Stimulated activated naive CD4-positive, alpha-beta T cell (primary cell): ENCODE measurements at places on chromosomes 6 and 20.

- DNase-seq, result no peak
Observed at GRCh38 chr6:163735076-163735475, 320.6 kb downstream of the QKI start.

- no peak for DNase-seq
Observed at GRCh38 chr6:138979813-138980668, 8.0 kb downstream of the REPS1 start.

DNA sequence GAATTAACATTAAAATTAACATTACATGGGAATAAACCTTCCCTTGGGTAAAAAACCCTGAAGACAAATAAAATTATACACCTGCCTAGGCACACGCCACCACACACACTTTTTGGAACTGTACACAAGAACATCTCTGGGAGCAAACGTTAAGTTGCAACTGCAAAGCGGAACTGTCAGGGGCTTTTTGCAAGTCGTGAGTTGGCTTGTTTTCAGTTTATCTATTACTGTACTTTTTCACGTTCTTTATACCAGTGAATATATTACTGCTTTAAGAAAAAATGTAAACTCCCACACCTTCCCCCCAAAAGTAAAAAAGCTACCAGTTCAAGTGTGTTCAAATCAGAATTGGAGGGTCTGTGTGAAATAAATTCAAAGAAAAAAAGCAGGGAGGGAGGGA lies 65.5 kb upstream of the NFATC2 start:
- DNase-seq, result no peak

DNA sequence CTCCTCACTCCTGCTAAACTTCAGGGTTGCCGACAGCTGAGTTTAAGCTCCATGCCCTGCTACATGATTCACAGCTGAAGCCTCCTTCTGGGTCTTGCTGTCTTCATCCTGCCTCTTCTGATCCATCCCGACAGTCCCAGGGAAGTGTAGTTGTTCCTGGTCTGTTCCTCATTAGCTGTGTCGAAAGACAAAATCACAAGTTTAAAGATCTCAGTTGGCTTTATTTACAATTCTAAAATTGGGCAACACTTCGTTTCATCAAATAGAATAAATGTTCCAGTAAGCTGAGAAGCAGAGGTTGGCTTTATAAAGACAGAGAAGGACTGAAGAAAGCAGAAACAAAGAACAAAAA lies 4.1 kb upstream of the SLC2A10 start:
- no peak for DNase-seq

GRCh38 chr6:64539917-64540316 lies 904.3 kb downstream of the PHF3 start:
- no peak for DNase-seq

- DNase-seq, result peak; percentile 62
Observed at GRCh38 chr6:105994591-105995390, 91.3 kb upstream of the PRDM1 start.

- DNase-seq, result no peak
Observed at GRCh38 chr6:81940451-81940985, 188.0 kb upstream of the TENT5A start.

- DNase-seq, result no peak
Observed at GRCh38 chr6:146928503-146928902, 275.7 kb upstream of the STXBP5 start.

GRCh38 chr6:89679215-89680120 lies 40.9 kb upstream of the LYRM2 start:
- DNase-seq, result no peak

DNA sequence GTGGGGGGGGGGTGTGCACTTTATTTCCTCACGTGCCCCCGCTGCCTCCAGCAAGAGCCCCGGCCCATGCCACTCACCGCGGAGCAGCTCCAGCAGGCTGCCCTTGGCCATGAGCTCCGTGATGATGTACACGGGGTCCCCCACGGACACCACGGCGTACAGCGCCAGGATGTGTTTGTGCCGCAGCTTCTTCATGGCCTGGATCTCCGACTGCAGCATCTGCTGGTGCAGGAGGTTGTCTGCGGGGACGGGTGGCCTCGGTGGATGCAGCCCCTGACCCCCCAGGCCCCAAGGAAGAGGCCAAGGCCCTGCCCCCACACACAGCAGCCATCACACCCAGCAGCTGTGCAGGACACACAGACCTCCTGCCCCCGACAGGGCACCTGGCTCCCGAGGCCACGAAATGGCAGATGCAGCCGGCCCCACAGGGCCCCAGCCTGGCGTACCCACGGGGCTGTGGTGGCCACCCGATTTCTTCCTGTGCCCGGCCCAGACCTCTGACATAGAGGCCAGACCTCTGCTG lies 4.7 kb downstream of the PTK6 start:
- no peak for DNase-seq

- DNase-seq, result no peak
Observed at GRCh38 chr6:30966154-30966553, 17.4 kb upstream of the MUC21 start.

DNA sequence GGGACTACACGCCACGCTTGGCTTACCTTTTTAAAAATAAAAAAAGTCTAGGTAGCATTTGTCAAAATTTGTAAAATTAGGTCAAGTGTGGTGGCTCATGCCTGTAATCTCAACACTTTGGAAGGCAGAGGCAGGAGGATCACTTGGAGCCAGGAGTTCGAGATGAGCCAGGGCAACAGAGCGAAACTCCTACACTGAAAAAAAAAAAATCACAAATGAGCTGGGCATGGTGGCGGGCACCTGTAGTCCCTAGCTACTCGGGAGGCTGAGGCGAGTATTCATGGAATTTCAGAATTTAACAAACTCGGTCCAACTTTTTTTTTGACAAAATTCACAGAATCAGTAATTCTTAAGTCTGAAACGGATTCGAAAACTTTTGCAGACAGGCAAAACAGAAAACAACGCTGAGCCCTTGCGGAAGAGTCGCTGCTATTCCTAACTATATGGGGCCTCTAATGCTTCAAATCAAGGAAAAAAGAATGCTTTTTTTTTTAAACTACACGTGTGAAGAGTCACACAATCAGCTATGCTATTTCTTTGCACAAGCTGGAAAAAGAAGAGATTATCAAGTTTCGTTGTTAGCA lies 62.9 kb downstream of the GTF2H5 start:
- no peak for DNase-seq

GRCh38 chr20:23773127-23773526 lies 22.4 kb upstream of the CST1 start:
- DNase-seq, result no peak

DNA sequence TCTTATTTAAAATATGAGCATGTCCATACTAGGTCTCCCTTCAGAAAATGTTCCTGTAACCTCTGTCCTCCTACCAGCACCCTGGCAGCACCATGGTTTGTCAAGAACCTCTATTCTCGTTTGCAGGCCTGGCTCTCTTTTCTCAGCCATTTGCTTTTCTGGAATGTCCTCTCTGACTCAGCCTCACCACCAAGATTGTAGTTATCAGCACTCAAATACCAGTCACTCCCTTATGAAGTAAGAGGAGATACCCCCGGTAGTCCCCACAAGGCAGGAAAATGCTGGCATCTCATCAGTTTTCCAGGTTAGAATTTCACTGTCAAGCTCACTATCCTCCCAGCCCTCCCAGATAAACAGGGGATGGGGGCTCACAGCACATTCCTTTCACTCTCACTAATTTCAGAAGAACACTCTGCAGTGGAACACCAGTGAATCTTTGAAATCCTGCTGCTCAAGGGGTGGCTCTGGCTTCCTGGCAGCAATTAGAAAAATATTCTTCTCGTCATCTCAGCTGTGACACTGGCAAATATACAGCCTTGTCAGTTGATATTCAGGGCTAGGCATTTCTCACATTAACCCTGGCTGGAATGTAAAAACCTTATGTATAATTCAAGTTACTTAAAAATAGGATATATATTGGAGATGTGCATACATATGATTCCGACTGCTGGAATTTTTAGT lies 129.2 kb downstream of the TBX18 start:
- DNase-seq, result no peak

DNA sequence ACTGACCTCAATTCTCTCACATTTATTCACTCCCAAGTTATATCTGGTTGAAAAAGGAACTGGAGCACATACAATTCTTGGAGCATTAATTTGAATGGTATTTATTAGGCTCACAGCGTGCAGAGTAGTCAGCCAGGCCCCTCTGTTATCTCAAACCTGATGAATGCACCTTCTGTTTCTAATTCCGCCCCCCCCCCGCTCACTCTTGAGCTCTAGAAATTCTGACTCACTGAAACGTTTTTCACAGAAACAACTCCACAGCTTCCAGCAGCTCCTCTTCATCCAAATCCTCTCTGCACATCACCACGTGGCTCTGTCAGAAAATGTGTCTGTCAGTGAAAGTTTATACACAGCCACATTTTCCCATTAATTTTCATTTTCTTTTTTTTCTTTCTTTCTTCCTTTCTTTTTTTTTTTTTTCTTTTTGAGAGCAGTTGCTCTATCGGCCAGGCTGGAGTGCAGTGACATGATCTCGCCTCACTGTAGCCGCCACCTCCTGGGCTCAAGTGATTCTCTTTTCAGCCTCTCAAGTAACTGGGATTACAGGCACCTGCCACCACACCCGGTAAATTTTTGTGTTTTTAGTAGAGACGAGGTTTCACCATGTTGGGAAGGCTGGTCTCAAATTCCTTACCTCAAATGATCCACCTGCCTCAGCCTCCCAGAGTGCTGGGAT lies 109.4 kb downstream of the TBXT start:
- DNase-seq, result no peak

- no peak for DNase-seq
Observed at GRCh38 chr6:88220493-88220892, 54.3 kb upstream of the CNR1 start.

GRCh38 chr6:138541823-138542481 lies 42.7 kb upstream of the NHSL1 start:
- DNase-seq, result no peak

DNA sequence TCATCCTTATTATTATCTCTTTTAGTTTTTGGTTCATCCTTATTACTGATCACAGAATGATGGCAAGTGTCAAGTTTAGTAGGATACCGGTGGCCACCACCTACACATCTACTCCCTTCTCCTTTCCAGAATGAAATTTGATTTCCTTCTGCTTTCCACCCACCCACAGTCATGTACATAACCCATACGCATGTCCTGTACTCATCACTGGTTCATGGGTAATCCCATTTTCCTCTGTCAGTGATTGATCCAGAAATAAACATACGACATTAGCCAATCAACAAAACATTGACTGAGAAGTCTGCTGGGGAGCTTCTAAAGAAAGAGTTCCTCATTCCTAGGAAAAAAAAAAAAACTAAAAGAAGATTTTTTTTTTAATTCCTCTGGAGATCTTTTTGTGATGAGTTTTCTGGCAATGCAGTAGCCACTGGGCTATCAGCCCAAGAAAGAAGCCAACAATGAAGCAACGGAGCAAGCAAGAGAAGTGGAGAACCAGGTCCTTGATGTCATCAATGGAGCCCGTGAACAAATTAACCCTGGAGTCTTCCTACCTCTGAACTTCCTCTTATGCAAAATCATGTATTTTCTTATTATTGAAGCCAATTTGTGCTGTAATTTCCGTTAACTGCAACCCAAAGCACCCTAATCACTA lies 127.8 kb downstream of the TASP1 start:
- DNase-seq, result no peak

DNA sequence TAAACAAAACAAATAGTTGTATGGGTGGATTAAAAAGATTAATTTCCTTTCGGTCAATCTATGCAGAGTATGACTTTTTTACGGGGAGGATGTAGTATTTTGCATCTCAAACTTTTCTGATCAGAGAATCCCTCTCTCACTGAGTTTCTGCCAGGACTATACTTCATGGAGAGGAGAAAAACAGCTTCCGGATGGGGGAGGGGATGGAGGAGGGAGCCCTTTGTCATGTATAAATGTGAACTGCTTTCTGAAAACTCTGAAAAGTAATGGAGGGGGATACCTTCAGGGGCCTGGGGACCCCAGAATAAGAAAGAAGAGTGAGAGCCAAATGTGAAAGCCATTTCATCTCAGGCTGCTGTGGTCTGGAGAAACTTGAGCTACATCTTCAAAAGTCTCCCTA lies 173.1 kb upstream of the KCNK16 start:
- no peak for DNase-seq

GRCh38 chr6:118203545-118203944 lies 296.5 kb downstream of the SLC35F1 start:
- no peak for DNase-seq

DNA sequence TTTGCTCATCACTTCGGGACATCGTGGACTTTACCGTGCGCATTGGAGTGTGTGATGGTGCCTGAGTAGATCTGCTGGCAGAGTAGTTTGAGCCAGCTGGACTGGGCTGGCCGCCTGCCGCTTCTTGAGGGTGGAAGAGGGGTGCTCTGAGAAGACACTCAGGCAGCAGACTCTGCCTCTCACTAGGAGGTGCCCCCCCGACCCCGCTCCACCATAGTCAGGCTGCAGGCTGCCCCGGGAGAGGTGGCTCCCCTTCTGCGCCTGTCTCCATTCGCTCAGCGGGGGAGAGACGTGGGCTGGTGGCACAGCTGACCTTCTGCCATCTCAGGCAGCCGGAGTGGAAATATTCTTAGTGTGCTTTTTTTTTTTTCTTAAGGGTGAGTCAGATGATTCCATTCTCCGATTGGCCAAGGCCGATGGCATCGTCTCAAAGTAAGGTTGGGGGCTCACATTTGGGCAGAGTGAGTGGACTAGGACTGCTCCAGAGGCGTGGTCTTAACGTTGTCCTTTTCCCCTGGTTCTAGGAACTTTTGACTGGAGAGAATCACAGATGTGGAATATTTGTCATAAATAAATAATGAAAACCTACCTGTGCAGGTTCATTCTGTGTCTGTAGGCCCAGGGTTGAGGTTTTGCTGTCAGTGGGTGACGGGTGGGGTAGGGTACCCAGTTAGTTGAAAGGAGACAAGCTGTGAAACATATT lies 1.2 kb downstream of the RPS21 start:
- DNase-seq, result no peak

GRCh38 chr6:2102316-2102883 lies 143.0 kb downstream of the GMDS start:
- no peak for DNase-seq

GRCh38 chr20:62177307-62177706 lies 5.5 kb upstream of the MTG2 start:
- no peak for DNase-seq

- no peak for DNase-seq
Observed at GRCh38 chr6:36936824-36937223, 17.7 kb upstream of the PI16 start.

- no peak for DNase-seq
Observed at GRCh38 chr6:23388086-23388783, 737.8 kb upstream of the NRSN1 start.

GRCh38 chr6:147361311-147361981 lies 147.0 kb upstream of the SAMD5 start:
- no peak for DNase-seq

- no peak for DNase-seq
Observed at GRCh38 chr6:17870300-17871188, 116.9 kb downstream of the KIF13A start.
